ENCODE measurements at places on chromosomes 2 and 18.

DNA sequence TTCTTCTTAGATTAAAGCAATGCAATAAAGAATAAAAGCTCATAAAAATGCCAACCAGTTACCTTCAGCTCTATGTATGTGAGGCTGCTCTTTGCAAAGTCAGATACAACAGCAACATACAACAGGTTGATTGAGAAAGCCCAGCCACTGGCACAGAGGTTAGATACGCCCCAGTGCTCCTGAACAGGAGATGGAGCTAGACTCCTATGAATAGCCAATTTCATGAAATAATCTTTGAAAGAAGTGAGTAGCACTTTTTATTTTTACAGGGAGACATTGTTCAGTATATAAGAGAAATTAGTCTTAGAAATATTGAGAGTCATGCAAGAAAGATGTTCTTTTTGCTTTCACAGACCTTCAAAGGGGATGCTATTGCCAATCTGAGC is 362.4 kb upstream of the MEX3C start:
- DNase-seq: no peak

DNA sequence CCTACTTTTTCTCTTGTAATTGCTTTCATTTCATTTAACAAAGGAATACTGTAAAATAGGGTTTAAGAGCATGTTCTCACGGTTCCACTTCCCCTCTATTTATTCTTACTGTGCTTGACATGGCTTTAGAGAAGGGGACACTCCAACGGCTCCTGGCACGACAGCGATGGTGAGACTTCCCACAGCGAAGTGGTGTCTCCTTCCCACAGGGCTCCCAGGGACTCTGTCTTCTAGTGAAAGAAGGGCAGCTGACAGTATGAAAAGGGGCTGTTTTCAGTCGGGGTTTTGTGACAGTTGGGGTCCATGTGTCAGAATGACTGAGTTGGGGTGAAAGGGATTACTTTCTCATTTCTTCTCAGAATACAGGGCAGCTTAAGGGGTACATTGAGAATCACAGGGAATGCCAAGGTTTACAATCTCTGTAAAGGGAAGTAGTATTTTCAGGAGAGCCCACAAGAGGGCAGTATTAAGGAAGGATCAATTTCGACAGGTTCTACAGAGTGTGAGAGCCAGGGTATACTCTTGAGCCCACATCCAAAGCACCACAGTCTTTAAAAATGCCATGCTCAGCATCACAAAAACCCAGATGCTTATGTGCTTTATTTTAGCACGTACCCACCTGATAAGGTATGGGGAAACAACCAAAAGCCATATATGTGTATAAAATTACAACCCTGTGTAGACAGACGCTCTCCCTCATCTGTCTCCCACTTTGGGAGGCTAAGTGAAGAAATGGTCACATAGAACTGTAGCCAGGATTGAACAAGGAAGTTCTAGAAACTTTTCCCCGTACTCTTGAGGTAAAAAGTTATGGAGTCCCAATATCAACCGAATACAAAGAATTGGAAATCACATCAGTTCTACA is 31.3 kb upstream of the RAPGEF4 start:
- DNase-seq: no peak

GRCh38 chr2:196464311-196464710 is 175.2 kb upstream of the CCDC150 start:
- DNase-seq: no peak

GRCh38 chr2:132448771-132449170 is 32.2 kb downstream of the GPR39 start:
- DNase-seq: peak; percentile 8

- DNase-seq: no peak
Measured at GRCh38 chr2:168035458-168035857, 211.9 kb downstream of the STK39 start.

GRCh38 chr2:88329815-88330603 is 122.5 kb downstream of the FOXI3 start:
- DNase-seq: no peak

- DNase-seq: no peak
Measured at GRCh38 chr2:66574701-66575624, 140.0 kb downstream of the MEIS1 start.

- DNase-seq: no peak
Measured at GRCh38 chr2:138504546-138505235, 3.1 kb downstream of the SPOPL start.

- DNase-seq: peak; percentile 45
Measured at GRCh38 chr2:107336526-107336925, 450.6 kb upstream of the ST6GAL2 start.

Measured in renal cortex interstitium (tissue), 15 donors.